IMR-90 (cell line): ENCODE measurements at places on chromosomes 1 and 21. TPM values are rescaled to one million over a fixed set of nuclear protein-coding genes. Genes with fewer than 3 reads are reported as not detected.

Gene RAVER2
- total RNA-seq, result 6.1 and 6.7 TPM in 2 replicates

- H3K4me3 ChIP-seq, result no peak overlapping the region
- H3K4me1 ChIP-seq, result no peaks in the 10 kb centered on the region; the same call in 1 of the 2 replicates
- no peaks in the 10 kb centered on the region for H3K27me3 ChIP-seq
These were observed 57.9 kb downstream of the PCNX2 start for GRCh38 chr1:233237647-233238046.

Gene TNFRSF4
- total RNA-seq, result not detected in 2 replicates

DNA sequence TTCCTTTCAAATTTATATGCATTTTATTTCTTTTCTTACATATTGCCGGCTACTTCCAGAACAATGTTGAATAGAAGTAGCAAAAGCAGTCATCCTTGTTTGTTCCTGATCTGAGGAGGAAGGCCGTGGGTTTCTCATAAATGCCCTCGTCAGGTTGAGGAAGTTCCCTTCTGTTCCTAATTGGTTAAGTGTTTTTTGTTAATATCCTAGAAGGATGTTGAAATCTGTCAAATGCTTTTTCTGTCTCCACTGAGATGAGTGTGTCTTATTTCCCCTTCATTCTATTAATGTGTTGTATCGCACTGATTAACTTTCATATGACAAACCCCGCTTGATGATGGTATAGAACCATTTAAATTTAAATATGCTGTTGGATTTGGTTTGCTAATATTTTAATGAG is 15.4 kb downstream of the TTLL10 start:
- no peaks in the 10 kb centered on the region for H3K4me1 ChIP-seq
- no peak for DNase-seq
- H3K27me3 ChIP-seq, result no peaks in the 10 kb centered on the region
- no peaks in the 10 kb centered on the region for H3K36me3 ChIP-seq

DNA sequence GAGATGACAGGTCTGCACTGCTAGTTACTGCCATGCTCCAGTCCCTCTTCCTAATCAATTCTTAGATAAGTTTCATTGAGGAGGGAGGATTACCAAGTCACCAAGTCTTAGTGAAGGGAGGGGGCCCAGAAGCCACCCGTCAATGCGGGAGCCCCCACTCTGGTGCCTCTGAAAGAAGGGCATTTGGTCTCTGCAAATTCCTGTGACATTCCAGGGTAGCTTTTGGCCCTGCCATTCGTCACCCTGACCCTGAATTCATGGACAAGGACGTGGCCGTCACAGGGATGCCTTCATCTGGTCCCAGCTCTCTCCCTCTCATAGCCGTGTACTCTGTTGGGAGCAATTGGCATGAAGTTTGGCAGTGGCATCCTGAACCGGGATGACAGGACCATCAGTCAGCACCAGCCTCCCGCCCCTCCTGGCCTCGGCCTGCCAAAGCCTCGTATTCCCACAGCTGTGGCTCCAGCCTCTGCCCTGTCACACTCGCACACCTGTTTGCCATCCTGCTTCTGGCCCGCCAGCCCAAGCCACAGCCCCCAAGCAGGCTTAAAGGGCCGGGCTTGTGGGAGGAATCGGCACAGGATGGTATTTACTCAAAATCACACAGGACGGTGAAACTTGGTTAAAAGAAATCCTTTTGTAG is 150.7 kb downstream of the CLIC6 start:
- H3K27ac ChIP-seq, result peak overlapping the region; percentile 58
- peaks cover 51% of the 10 kb centered on the region for H3K36me3 ChIP-seq
- H3K4me3 ChIP-seq, result no peak overlapping the region
- peaks cover 48% of the 10 kb centered on the region for H3K4me1 ChIP-seq
- DNase-seq, result no peak

DNA sequence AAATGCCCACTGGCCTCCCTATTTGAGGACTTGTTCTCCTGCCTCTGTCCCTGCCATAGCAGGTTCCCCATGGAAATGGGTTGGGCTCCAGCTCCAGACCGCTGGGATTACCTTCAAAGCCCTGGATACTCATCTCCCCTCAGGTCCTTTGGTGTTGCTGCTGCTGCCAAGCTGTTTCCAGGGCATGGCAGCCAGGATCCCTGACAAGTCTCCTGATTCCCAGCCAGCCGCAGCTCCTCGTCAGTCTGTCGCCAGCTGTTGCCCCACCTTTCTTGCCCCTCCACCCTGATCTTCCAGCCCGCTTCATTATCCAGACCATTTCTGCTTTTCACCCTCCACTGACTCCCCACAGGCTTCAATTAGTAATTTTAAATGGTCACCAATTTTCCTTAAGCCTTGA is 68.3 kb upstream of the KCND3 start:
- no peaks in the 10 kb centered on the region for H3K27me3 ChIP-seq
- DNase-seq, result no peak
- no peaks in the 10 kb centered on the region for H3K4me1 ChIP-seq

- H3K4me3 ChIP-seq, result no peak overlapping the region
- H3K4me1 ChIP-seq, result no peaks in the 10 kb centered on the region
- no peaks in the 10 kb centered on the region for H3K36me3 ChIP-seq
- no peak overlapping the region for H3K27ac ChIP-seq
- DNase-seq, result no peak
These were observed 7.7 kb downstream of the PCP4L1 start for GRCh38 chr1:161266202-161266601.

Gene TMEM61
- not detected in 2 replicates for total RNA-seq

- DNase-seq, result peak; percentile 90
- peaks cover 39% of the 10 kb centered on the region for H3K36me3 ChIP-seq
- H3K27ac ChIP-seq, result no peak overlapping the region
- peaks cover 33% of the 10 kb centered on the region for H3K4me1 ChIP-seq
- no peak overlapping the region for H3K4me3 ChIP-seq
These were observed 34.9 kb downstream of the ARID1A start for GRCh38 chr1:26730695-26731094.

DNA sequence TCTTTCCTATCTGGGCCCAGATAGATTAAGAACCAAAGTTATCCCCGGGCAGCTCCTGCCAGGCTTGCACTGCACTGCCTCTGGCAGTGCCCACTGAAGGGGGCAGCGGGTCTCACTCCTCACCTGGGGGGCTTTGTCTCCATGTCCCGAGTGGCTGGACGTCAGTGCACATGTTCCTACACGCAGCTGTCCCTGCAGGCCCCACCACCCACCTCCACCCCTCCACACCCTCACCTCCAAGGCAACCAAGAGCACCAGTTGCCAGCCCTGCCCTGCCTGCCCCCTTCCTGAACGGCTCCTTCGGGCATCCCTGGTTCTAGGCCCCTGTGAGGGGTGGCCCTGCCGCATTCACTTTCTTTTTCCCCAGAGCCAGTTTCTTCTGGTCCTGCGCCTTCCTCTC is 147.2 kb downstream of the PEX14 start:
- H3K27me3 ChIP-seq, result no peaks in the 10 kb centered on the region
- no peak overlapping the region for H3K27ac ChIP-seq
- no peak for DNase-seq
- peaks cover 21% of the 10 kb centered on the region for H3K36me3 ChIP-seq
- no peaks in the 10 kb centered on the region for H3K4me1 ChIP-seq

- no peak overlapping the region for H3K4me3 ChIP-seq
- no peak overlapping the region for H3K27ac ChIP-seq
- no peak for DNase-seq
- no peaks in the 10 kb centered on the region for H3K4me1 ChIP-seq
- H3K36me3 ChIP-seq, result no peaks in the 10 kb centered on the region
These were observed 270.6 kb downstream of the NFIA start for GRCh38 chr1:61352845-61353435.

Gene RGS21
- not detected in 2 replicates for total RNA-seq

DNA sequence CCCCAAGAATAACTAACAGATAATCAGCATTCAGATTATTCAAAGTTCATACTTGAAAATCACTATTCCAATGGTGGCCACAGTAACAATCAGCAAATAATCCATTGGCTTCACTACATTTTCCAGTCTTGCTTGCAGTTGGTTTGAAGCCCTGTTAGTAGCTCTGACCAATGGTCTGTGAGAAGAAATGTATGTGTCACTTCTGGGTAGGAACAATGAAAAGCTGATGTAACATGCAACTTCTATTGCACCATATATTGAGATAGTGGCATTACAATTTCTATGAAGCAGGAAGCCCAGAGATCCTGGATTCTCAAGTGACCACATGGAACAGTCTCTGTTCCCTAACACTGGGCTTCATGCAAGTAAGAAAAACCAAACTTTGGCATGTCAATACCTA is 250.9 kb upstream of the DAB1 start:
- H3K36me3 ChIP-seq, result no peaks in the 10 kb centered on the region
- no peak for DNase-seq
- no peak overlapping the region for H3K4me3 ChIP-seq
- H3K27ac ChIP-seq, result no peak overlapping the region
- no peaks in the 10 kb centered on the region for H3K4me1 ChIP-seq

- H3K27ac ChIP-seq, result peak overlapping the region; percentile 63
- peaks cover 45% of the 10 kb centered on the region for H3K36me3 ChIP-seq
- H3K4me3 ChIP-seq, result no peak overlapping the region
- peaks cover 38% of the 10 kb centered on the region for H3K4me1 ChIP-seq
These were observed 176.1 kb downstream of the CLIC6 start for GRCh38 chr21:34844924-34845238.

DNA sequence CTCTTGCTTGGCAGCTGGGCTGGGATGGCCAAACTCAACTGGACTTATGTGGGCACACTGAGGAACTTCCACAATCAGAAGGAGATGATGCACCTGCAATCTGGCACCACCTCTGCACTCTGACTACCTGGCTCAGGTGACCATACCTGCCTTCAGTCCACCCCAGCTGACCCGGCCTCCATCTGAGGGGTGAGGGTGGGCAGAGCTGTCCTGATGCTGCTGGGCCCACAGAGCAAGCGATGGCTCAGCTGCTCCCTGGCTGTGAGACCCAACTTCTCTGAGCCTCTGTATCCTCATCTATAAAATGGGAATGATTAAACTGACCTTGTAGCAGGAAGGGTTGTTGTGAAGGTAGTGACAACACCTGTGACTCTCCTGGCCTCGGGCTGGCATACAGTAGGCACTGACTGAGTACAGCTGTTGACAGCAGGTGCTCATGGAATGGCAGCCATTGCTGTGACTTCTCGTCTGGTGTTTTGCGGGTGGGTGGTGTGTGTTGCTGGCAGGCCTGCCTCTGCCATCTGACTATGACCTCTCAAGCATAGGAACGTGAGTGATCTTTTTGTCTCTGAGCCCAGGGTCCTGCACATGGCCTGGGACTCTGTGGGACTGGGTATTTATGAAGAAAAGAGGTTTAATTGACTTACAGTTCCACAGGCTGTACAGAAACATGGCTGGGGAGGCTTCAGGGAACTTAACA is 438.5 kb downstream of the PTPRU start:
- H3K4me1 ChIP-seq, result no peaks in the 10 kb centered on the region
- H3K27ac ChIP-seq, result no peak overlapping the region
- H3K36me3 ChIP-seq, result no peaks in the 10 kb centered on the region
- H3K27me3 ChIP-seq, result no peaks in the 10 kb centered on the region
- H3K4me3 ChIP-seq, result no peak overlapping the region

GRCh38 chr21:46148106-46148505 is 7.3 kb downstream of the FTCD start:
- no peaks in the 10 kb centered on the region for H3K36me3 ChIP-seq
- H3K4me1 ChIP-seq, result no peaks in the 10 kb centered on the region
- no peak for DNase-seq
- H3K4me3 ChIP-seq, result no peak overlapping the region

GRCh38 chr21:45951676-45952075 is 29.9 kb upstream of the COL6A1 start:
- DNase-seq, result no peak
- peaks cover 2% of the 10 kb centered on the region; the same call in 1 of the 2 replicates for H3K27me3 ChIP-seq
- H3K27ac ChIP-seq, result no peak overlapping the region
- H3K4me3 ChIP-seq, result no peak overlapping the region
- H3K36me3 ChIP-seq, result no peaks in the 10 kb centered on the region

Gene UBASH3A
- total RNA-seq, result not detected in 2 replicates

Gene TNNT2
- 0.18 and 0.56 TPM in 2 replicates for total RNA-seq

DNA sequence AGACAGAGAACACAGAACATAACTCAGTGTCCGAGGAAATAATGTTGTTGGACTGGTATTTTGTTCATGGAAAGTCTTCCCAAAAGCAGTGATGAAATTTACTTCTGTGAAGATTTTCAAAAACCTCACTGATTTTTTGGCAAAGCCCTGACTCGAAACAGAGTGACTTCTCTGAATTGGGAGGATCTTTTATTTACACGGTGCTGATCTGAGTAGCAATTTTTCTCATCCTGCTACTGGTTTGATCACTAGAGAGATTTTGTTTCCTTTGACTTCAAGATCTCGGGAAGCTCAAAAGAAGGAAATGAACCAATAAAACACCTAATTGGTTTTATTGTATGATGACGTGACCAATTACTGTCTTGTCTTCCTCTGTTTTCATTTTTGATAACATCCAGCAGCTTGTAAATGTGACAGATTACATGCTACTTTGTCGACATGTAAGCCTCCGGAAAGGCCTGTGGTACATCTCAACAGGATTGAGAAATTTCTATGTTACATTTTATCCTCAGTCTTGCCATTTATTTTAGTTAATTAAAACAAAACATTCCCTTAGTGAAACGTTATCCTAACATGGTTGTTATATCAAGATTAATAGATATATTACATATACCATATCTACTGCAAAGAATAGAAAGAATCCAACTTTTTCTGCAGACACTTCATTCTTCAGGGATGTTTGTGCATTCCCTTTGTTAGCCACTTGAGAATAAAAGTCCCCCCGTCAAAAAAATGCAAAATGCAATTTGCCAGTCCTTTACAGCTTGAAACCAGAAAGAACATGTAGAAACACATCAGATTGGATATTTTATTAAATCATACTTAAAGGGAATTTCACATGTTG is 42.8 kb upstream of the IFI44L start:
- peak; percentile 25 for DNase-seq
- H3K4me1 ChIP-seq, result peaks cover 3% of the 10 kb centered on the region; the same call in 1 of the 2 replicates
- H3K4me3 ChIP-seq, result no peak overlapping the region
- no peaks in the 10 kb centered on the region for H3K36me3 ChIP-seq
- H3K27me3 ChIP-seq, result no peaks in the 10 kb centered on the region

Gene LRRC53
- not detected in 2 replicates for total RNA-seq

Gene OR1C1
- total RNA-seq, result not detected in 2 replicates

Gene CTBS
- total RNA-seq, result 5.9 and 8.1 TPM in 2 replicates

Gene RSPH1
- not detected in 2 replicates for total RNA-seq

DNA sequence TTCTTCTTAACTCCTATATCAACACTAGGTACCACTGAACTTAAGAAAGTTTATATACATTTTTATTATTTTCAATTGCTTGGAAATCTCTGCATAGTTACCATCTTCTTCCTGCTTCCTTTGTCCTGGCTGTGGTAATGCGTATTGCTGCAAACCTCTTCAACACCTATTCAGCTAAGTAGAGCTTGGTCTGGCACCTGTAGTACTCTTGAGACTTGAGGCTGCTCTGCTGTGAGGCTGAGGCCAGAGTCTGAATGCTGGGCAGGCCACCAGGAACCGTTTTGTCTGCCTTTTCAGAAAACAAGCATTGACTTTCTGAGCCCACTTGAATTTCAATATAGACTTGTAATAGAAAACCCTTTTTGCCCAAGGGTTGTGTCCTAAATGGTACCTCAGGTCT is 52.0 kb upstream of the RGS2 start:
- DNase-seq, result no peak
- no peak overlapping the region for H3K4me3 ChIP-seq
- no peak overlapping the region for H3K27ac ChIP-seq
- no peaks in the 10 kb centered on the region for H3K36me3 ChIP-seq

DNA sequence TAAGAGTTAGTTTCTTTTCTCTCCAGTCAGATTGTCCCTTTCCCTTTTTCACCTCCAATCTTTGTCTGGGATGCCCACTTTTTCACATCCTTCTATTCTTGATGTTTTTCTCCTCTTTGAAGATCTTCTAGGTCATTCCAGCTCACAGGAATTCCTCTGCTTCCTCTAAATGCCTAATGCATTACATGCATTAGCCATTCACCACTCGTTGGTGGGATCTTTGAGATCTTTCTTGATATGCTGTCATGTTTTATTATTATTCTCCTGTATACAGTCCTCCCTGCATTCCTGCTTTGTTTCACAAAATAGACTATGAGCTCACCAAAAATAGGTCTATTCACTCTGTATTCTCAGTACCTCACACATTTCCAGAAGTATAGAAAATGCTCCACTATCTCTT is 129.0 kb downstream of the LYPLAL1 start:
- H3K4me3 ChIP-seq, result no peak overlapping the region
- no peaks in the 10 kb centered on the region for H3K27me3 ChIP-seq
- DNase-seq, result peak; percentile 59
- peaks cover 5% of the 10 kb centered on the region for H3K4me1 ChIP-seq
- no peak overlapping the region for H3K27ac ChIP-seq
